KG1 (cell line): ENCODE measurements at places on chromosomes 12 and 14.

DNA sequence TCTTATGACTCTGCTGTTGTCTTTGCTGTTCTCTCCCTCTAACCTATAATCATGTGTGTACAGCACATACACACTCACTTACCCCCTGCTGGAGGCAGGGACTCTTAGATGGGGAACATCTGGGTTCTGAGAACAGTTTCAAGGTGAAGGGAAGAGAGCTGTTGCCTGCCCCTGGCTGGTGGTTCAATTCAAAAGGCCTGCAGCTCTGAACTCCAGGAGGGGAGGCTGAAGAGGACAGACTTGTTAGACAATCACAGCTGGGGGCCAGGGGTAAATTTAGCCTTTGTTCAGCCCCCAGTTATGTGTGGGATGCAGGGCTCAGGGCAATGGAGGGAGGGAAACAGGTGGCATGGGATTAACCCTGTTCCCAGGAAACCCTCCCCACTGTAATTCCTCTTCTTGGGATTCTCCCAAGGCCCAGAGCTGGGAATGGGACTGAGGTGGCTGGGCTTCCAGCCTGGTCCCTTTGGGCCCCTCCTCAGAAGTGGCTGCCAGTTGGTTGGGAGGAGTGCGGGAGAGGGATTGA is 1.9 kb downstream of the MYL6B start:
- no peak for DNase-seq

DNA sequence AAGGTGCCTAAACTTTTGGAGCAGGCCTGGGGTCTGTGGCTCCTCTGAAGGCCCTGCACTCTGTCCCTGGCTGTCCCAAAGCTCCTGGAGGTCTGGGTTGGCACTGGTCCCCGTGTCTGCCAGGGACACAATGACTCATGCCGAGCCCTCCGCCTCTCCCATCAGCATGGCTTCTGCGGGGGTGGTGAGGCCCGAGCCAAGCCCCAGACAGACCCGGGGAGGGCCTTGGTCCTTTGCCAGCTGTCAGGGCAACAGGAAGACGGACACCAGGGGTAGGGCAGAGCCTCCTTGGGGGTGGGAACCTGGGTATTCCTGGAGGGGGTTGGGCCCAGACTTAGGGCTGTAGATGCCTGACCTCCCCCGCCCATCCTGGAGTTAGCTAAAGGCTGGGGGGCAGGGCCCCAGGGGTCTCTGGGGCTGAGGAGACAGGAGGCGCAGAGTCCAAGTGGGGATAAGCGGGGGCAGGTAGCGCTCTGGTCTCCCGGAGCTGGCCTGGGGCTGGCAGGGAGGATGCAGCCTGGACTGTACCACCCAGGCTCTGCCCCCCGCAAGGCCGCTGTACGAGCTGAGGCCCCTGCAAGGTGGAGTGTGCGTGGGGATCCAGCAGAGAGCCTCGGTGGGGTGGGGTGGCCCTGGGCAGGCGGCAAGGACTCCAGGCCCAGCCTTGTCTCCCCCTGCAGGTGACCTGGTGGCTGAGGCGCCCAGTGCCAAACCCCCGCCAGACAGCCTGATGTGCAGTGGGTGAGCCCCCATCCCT is 16.4 kb upstream of the PUS1 start:
- DNase-seq: no peak

DNA sequence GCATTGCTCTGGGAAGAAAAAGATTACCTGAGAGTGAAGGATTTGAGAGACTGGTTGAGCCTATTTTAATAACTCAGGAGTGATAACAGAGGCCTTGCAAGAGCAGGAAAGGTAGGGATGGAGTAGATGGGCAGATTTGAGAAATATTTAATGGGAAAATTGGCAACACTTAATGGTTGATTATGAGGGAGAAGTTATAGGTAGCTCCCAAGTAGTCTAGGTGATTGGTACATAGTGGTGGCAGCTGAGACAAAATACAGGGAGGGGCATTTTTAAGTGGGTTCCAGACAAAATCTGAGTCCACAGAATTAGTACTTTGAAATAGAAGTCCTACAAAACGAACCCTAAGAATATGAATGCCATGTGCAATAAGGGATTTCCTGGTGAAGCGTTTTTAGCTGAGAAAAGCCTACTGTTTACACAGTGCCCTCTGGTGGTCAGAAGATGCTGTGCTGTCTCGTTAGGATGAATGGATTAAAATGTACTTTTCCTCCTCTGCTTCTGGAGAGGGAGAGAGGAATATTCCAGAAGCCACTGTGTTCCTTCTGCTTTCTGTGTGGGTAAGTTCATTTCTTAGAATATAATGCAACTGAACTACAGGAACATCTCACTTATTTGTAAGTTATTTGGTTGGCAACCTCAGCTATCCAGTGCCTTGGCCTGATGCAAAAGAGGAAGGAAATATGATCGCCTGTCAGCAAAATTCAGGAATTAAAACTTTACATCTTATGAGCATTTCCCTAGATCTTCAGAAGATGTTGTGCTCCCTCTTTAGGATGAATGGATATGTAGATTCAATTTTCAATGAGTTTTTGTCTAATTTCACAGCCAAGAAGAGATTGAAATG is 6.5 kb downstream of the ZBTB1 start:
- peak; percentile 66 for DNase-seq

- DNase-seq: no peak
These were observed 84.8 kb downstream of the PLBD1 start for GRCh38 chr12:14482886-14483285.

- no peak for DNase-seq
These were observed 84.6 kb upstream of the CCDC196 start for GRCh38 chr14:66401449-66402095.

DNA sequence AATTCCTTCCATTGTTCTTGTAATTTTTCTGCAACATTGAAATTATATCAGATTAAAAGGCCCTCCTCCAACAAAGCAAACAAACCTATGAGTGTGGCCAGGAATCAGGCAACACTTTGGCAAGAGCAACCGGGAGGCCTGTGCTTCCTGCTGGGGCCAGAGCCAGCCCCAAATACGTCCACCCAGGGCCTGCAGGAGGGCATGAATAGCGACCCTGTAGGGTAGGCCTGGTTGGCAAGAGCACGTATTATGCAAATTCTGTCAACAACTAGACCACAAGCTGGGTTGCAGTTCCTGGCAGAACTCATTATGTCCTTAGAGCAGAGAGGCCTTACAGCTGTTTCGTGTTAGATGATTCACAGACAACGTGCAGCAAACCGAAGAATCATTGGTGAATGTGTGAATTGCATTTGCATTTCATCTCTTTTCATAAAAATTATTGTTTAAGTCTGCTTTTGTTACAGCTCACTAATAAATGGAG is 26.9 kb upstream of the LGALS3 start:
- peak; percentile 46 for DNase-seq

DNA sequence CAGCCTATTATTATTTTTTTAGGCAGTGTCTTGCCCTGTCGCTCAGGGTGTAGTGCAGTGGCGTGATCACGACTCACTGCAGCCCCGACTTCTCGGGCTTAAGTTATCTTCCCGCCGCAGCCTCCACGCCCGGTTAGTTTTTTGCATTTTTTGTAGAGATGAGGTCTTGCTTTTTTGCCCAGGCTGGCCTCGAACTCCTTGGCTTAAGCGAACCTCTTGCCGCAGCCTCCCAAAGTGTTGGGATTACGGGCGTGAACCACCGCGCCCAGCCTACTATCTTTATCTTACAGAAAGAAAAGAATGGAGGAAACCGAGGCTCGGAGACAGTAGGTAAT is 507 bp upstream of the PTPN11 start:
- no peak for DNase-seq

GRCh38 chr14:105464501-105464900 is 10.1 kb upstream of the CRIP2 start:
- DNase-seq: no peak

GRCh38 chr12:48779869-48780268 is 9.0 kb downstream of the ADCY6 start:
- DNase-seq: no peak

- DNase-seq: no peak
These were observed 164.5 kb downstream of the KIF26A start for GRCh38 chr14:104302794-104303405.

DNA sequence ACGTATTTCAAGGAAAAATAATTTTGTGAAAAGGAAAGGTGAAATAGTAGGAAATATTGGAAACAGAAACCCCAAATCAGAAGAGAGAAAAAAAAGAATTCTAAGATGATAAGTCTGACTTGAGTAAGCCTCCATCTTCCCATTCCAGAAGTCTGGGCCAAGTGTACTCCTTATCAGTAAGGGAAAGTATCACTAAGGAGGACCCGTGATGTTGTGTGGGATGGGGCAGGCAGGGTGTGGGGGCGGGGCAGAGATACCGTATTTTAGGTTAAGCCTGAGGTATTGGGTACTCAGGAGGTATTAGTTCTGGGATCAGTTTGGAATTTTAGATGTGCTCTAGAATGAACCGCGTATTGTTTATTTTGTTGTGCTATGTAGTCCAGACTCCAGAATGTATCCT is 33.8 kb upstream of the PSMA6 start:
- DNase-seq: no peak

- no peak for DNase-seq
These were observed 431.1 kb downstream of the KCNH5 start for GRCh38 chr14:62614122-62614521.

DNA sequence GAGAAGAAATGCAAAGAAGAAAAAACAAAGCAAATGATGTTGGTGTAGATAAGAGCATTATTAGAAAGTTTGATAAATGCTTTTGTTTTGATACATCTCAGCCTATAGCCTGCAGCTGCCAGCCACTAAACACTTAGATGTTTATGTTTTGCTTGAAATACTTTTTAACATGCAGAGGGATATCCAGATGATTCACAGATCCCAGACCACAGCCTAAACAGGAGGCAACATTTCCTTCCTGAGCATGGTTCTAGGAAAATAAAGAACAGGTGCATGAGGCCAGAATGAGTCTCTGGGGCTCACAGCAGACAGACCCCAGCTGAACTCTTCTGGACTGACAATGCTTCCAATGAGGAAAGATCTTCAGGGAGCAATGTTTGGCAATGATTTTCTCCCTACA is 103.7 kb upstream of the EEA1 start:
- DNase-seq: no peak

- no peak for DNase-seq
These were observed 11.5 kb downstream of the C14orf93 start for GRCh38 chr14:22998329-22999012.

DNA sequence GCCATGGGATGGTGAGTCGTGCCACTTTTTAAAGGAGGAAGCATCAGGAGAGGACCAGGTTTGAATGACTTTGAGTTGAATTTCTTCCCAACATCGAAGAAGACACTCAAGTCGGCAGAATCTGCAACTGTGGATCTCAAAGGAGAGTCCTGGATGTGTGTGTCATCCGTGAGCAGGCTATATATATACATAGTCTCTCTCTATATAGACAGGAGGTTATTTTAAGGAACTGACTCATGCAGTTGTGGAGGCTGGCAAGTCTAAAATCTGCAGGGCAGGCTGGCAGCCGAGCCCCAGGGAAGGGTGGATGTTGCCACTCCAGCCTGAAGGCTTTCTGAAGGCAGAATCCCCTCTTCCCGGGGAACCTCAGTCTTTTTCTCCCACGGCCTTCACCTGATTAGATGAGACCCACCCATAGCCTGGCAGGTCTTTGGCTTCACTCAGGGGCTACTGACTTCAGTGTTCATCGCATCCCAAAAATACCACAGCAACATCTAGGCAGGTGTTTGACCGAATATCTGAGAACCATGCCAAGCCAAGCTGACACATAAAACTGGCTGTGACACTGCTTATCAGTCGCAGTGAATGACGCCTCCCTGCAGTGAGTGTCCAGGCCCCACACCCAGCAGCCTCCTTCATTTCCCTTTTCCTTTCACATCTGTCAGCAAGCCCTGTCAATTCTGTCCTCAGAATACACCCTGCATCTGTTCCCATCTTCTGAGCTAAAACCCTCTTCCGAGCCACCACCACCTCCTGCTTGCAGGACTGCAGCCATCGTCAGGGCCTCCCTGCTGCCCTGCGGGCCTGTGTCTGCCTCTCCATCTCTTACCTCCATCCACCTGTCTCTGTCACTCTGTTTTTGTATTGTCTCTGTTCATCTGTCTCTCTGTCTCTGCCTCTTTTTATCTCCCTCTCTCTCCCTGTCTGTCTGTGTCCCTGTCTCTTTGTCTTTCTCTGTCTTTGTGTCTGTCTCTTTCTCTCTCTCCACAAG is 54.0 kb downstream of the ZNF664 start:
- DNase-seq: no peak

DNA sequence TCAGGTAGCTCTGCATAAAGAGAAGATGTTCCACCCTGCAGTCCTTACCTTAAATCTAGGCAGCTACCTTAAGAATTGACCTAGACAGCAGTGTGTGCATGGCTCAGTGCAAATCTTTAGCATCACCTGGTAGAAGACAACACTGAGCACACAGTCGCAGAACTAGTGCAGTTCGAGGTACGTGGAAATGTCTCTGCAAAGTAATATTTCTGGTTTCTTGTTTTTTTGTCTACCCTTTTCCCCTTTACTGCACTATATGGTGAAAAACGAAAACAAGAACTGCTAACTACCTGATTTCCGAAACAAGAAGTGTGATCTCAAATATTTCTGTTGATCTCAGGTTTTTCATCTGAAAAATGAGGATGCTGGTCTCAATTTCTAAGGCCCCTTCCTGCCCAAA is 82.5 kb downstream of the ETV6 start:
- DNase-seq: no peak

DNA sequence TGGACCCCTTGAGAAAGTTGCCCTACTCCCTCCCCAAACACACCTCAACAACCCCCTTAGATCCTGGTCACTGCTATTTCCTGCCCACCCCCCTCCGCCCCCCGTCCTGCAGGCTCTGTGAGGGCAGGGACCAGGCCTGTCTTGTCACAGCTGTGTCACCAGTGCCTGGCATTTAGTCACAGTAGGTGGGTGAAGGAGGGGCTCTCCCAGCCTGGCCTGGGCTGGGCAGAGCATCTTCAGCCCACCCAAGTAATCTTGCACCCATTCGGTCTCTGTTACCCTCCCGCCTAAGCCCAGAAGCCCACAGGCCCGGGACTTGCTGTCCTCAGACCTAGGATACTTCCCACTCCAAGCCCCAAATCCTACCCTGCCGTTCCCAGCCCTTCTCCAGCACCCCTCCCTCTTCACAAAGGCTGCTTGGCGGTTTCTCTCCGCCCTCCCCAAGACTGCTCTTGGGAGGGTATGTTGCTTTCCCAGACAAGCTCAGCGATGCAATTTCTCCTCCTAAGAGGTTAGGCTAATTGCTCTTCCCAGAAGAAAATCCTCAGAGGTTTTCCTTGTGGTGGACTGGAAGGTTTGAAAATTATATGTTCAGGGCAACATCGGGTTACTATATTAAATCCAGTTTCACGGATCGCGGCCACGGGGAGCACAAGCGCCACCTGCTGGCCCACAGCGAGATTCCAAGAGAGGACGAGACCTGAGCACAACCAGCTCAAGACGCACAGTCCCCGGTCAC is 50.8 kb upstream of the ZFP36L1 start:
- DNase-seq: peak; percentile 19

- no peak for DNase-seq
These were observed 273.5 kb upstream of the SOX5 start for GRCh38 chr12:24222968-24223367.

DNA sequence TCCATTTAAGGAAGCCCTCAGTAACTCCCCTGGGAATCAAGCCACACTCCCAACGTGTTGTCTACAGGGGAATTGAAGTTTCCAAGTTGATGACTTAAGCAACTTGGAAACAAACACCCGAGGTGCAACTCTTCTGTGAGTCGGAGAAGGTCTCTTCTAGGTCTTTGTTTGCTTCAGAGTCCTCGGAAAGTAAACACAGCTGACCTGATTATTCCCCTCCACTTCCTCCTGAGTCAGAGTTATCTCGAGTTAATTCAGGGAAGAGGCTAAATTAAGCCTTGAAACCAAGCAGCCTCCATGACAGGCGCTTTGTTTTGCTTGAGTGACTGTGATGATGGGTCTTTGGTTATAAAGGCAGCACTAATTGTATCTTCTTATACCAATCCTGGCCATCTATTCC is 41.8 kb downstream of the TUNAR start:
- no peak for DNase-seq

GRCh38 chr12:25469368-25469767 is 83.7 kb downstream of the LMNTD1 start:
- DNase-seq: no peak

- no peak for DNase-seq
These were observed 13.8 kb downstream of the ARMH4 start for GRCh38 chr14:58138031-58138713.
